ENCODE measurements at places on chromosomes 7 and 10.

DNA sequence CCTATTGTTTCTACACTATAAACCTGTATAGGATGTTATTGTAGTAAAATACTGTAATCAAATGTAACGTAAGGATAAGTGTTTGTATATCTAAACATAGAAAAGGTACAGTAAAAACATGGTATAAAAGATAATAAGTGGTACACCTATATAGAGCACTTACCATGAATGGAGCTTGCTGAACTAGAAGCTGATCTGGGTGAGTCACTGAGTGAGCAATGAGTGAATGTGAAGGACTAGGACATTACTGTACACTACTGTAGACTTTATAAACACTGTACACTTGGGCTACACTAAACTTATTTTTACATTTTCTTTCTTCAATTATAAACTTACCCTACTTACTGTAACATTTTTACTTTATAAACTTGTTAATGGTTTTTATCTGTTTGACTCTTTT lies 732.9 kb upstream of the LRRN3 start:
- DNase-seq = no peak

- DNase-seq = no peak
Observed at GRCh38 chr7:120442838-120443237, 169.9 kb downstream of the KCND2 start.

- peak; percentile 60 for DNase-seq
Observed at GRCh38 chr7:48084727-48085432, 4.2 kb upstream of the UPP1 start.

DNA sequence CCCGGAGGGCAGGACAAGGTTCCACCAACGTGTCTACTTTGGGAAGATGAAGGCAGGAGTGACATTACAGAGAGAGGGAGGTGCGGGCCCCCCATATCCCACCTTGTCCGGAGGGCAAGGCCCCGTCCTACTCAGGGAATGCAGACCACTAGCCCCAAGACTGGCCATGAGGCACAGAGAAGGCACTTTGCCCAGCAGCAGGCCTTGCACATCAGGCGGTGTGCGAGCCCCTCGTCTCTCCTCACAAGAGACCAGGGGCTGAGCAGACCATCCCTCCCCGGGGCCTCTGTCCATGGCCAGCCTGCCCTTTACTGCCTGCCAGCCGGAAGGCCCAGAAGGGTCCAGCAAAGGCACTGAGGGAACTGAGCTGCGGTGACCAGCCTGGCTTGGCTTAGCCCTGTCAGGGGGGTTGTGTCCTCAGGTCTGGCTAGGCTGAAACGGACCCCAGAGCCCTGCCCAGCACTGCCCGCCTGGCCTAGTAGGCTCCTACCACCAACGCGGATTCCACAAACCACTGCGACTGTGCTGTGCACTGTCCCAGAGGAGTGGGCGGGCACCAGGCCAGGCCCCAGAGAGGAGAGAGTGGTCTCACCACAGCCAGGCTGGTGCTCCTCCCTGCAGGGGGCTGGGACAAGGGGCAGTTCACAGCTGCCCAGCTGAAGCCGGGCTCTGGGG lies 16.7 kb downstream of the CAMK2B start:
- DNase-seq = no peak

DNA sequence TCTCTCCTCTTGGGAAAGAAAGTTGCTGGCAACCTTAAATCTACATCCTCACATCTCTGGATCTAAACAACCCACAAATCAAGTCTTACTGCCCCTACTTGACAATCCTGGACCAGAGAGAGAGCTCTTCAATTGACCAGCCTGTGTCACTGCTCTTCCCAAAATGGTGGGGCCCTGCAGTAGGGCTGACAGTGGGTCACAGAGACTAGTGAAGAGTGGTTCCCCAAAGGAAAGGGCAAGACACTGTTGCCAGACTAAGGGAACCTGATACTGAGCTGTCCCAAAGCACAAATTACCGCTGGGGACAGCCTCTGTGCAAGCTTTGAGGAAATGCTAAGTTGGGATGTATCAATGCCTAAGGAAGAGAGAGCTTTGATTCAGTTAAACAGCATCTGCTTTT lies 4.5 kb upstream of the GPRIN2 start:
- DNase-seq = no peak

GRCh38 chr10:115026056-115026745 lies 67.0 kb upstream of the ATRNL1 start:
- DNase-seq = no peak

GRCh38 chr10:126146771-126147170 lies 241.5 kb downstream of the ADAM12 start:
- DNase-seq = no peak

DNA sequence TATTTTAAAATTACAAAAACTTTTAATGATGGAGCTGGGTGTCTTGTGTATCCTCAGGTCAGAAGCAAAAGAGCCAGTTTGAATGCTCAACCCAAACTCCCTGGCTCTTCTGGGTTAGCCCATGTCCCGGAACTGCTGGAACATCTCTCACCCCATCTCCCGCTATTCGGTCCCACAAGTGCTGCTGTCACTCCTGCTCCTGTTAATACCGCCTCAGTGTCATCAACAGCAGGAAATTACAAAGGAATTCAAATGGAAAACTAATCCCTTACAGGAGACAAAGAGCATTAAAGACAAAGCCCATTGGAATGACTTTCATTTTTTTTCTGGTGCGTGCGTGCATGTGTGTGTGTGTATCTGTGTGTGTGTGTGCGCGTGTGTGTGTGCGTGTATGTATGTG lies 112.0 kb upstream of the C7orf33 start:
- DNase-seq = no peak

DNA sequence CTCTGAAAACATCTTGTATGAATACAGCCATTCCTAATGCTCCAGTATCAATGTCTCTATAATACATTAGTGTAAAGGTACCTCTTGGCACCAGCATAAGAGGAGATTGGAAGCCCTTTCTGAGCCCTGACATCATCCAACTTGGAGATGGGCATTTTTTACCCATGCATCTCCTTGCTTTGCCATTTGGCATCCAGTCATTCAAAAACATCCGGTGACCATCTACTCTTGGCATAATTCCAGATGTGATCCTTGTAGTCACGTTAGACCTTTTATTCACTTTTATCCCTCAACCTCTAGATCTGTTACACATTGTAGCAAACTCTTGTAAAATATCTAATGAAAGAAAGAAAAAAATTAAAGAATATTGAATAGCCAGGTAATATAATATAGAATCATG lies 17.9 kb upstream of the SGMS1 start:
- no peak for DNase-seq

DNA sequence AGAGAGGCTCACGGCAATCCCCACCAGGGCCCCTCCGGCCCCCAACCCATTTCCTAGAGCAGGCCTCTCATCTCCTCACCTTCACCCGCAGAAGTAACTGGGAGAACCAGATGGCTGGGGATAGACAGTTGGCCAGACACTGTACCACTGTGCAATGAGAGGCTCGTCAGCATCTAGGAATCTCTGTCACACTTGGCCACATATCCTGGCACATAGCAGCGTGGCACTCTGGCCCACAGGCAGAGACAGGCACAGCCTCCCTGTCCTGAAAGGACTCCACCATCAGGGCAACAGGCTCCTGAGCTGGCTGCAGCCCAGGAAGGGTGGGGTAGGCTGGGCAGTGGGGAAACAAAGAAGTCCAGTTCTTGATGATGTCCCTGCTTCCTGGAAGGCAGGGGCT lies 45.8 kb downstream of the C10orf143 start:
- no peak for DNase-seq

GRCh38 chr7:27164045-27164366 lies 1.3 kb downstream of the HOXA9 start:
- DNase-seq = no peak

DNA sequence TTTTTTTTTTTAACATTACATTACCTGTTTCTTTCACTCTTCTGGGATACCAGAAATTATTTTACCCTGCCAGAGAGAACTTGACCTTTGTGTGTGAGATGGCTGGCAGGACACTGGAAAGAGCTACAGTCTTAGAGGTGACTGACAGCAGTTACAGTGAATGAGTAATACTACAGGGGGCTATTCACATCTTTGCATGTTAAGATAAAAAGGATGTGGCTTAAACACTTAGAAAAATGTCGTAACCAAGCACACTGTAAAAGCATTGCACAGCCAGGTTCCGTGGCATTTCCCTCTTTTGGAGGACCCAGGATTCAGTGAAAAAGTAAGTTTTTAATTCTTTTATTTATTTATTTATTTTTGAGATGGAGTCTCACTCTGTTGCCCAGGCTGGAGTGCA lies 18.8 kb upstream of the TBC1D12 start:
- no peak for DNase-seq

DNA sequence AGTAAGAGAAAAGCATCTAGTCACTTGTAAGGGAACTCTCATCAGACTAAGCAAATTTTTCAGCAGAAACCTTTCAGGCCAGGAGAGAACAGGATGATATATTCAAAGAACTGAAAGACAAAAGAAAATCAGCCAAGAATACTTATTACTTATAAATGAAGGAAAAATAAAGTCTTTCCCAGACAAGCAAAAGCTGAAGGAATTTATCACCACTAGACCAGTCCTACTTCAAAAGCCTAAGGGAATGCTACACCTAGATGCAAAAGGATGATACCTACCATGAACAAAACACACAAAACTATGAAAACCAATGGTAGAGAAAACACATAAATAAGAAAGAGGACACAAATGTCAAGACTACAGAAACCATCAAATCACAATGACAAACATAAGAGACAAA lies 126.6 kb upstream of the ABCB5 start:
- no peak for DNase-seq

GRCh38 chr10:12782537-12782936 lies 219.0 kb downstream of the CCDC3 start:
- DNase-seq = no peak

DNA sequence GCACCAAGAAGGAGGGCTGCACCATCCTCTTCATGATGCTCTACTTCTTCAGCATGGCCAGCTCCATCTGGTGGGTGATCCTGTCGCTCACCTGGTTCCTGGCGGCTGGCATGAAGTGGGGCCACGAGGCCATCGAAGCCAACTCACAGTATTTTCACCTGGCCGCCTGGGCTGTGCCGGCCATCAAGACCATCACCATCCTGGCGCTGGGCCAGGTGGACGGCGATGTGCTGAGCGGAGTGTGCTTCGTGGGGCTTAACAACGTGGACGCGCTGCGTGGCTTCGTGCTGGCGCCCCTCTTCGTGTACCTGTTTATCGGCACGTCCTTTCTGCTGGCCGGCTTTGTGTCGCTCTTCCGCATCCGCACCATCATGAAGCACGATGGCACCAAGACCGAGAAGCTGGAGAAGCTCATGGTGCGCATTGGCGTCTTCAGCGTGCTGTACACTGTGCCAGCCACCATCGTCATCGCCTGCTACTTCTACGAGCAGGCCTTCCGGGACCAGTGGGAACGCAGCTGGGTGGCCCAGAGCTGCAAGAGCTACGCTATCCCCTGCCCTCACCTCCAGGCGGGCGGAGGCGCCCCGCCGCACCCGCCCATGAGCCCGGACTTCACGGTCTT lies 1.9 kb downstream of the FZD1 start:
- no peak for DNase-seq

DNA sequence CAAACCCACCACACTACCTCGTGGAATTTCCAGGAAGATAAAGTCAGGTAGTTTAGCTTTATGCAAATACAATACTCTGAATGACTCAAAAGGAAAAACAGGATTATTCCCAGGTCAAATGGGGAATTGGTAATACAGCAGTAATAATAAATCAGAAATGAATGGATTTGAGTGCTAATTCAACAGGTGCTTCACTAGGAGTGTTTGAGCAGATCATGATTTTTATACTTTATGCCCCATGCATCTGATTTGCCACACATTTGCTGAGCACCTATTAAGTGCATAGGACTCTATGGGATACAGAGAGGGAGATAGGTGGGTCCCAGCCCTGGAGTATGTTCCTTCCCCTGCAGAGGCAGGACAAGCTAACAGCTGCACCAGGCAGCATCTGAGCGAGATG lies 381.4 kb upstream of the PODXL start:
- no peak for DNase-seq

GRCh38 chr10:128776673-128777252 lies 650.5 kb upstream of the MKI67 start:
- DNase-seq = no peak

GRCh38 chr10:1706711-1707110 lies 30.6 kb downstream of the ADARB2 start:
- no peak for DNase-seq

DNA sequence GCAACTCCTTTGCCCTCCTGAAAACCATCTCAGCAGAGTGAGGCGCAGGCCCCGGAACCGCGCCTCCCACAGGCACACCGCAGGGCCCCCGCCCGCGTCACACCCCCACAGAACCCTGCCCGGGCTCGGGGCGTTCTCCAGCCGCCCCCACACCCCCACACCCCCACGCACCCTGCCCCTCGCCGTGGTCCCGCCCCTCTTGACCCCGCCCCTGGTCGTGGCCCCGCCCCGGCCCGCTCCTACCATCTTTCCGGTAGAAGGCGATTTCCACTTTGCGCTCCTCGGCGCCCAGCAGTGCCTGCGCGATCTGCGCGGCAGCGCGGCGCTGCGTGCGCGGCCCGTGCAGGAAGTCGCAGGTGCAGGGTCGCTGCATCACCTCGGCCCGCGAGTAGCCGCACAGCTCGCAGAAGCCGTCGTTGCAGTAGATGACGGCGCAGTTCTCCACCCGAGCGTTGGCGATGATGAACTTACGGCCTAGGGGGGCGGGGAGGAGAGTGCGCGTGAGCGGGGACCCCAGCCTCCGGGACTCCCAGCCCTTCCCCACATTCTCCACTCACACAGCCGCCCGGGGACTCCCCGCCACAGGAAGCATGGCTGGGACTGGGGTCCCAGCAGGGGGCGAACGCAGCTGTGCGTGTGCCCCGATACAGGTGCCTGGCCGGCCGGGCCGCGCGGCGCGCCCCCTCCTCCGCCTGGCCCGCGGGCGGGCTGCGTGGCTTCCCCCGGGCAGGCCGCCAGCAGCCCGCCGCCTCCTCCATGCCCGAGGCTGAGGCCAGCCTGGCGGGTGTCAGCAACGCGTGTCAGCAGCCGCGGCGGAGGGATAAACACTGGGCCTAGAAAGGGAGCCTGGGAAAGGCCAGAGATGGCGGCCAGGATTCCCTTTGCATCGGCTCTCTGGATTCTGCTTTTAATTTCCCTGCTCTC lies 3.4 kb downstream of the KCNH2 start:
- DNase-seq = peak; percentile 74

DNA sequence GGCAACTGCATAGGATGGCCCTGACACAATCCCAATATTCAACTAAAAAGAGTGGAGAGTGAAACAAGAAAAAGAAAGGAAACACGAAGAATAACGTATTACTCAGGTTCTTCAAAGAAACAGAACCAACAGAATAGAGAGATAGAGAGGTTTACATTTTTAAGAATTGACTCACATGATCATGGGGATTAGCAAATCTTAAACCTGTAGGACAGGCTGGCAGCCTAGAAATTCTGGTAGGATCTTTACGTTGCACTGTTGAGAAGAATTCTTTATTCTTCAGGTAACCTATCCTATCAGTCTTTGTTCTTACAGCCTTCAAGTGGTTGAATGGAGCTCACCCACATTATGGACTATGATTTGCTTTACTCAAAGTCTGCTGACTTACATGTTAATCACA lies 103.9 kb downstream of the AASS start:
- no peak for DNase-seq

- DNase-seq = no peak
Observed at GRCh38 chr7:156327474-156327873, 313.1 kb upstream of the RNF32 start.

- DNase-seq = no peak
Observed at GRCh38 chr10:62861507-62861906, 45.3 kb upstream of the EGR2 start.
